ENCODE measurements at places on chromosomes 3 and 15.

GRCh38 chr3:113573728-113574127, 41.4 kb downstream of the SIDT1 start:
- DNase-seq = no peak

- DNase-seq = no peak
Observed at GRCh38 chr3:193843474-193844301, 250.7 kb downstream of the OPA1 start.

DNA sequence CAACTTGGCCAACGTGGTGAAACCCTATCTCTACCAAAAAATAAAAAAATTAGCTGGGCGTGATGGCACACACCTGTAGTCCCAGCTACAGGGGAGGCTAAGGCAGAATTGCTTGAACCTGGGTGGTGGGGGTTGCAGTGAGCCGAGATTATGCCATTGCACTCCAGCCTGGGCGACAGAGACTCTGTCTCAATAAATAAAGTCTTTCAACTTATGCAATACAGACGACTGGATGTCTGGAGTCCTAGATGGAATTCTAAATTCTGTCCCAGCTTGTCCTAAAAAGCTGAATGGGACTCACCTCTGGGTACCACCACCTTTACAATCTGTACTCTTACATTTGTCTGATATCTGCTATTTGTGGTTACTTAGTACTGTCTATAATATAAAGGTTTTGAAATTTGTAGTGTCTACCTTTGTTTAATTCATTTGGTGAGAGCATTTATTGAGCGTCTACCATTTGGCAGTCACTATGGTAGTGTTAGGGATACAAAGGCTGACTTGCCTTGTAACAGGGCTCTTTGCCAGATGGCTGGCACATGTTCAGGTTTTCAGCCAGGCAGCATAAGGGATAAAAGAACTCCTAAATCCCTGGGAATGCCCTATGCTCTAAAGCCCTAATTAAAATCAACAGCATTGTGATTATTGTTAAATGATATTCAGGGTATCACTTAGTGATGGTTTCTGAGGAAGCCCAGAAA, 7.2 kb upstream of the ZNF609 start:
- no peak for DNase-seq

DNA sequence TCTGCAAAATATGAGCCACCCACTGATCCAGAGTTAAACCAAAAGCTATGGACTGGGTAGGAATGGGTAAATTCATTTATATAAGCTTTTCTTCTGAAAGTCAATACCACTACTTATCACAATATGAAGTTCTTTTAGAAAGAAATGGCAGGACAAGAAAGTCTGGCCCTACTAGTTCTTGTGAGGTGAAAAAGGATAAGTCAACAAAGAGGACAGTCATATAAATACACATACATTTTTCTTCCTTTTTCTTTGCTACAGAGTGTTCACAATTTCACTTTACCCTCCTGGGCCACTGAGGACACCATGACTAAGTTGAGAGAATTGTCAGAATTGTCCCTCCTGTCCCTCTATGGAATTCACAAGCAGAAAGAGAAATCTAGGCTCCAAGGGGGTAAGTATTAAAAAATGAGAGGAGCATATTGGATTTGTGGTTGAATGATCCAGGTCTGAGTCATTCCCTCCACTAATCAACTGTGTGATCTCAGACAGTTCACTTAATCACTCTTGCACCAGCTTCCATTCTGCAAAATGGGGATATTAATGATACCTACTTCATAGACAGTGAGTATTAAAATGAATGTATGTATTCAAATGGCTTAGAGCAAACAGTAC, 27.6 kb downstream of the ACP3 start:
- no peak for DNase-seq

DNA sequence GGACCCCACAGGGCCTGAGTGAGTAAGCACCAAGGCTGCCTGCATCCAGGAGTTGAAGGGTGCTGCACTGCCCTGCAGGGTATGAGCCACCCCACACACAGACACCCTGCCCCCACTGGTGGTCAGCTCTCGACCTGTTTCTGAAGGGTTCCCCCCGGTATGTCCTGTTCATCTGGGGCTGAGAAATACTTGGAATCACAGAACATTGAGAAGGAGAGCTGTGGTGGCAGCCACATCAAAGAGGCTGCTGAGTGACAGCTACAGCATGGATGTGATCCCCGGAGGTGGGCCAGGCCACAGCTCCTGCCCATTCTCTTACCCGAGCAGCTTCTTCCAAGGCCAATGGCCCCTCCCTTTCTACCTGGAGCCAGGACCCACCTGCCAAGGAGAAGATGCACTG, 66.4 kb upstream of the PLXNA1 start:
- DNase-seq = no peak

DNA sequence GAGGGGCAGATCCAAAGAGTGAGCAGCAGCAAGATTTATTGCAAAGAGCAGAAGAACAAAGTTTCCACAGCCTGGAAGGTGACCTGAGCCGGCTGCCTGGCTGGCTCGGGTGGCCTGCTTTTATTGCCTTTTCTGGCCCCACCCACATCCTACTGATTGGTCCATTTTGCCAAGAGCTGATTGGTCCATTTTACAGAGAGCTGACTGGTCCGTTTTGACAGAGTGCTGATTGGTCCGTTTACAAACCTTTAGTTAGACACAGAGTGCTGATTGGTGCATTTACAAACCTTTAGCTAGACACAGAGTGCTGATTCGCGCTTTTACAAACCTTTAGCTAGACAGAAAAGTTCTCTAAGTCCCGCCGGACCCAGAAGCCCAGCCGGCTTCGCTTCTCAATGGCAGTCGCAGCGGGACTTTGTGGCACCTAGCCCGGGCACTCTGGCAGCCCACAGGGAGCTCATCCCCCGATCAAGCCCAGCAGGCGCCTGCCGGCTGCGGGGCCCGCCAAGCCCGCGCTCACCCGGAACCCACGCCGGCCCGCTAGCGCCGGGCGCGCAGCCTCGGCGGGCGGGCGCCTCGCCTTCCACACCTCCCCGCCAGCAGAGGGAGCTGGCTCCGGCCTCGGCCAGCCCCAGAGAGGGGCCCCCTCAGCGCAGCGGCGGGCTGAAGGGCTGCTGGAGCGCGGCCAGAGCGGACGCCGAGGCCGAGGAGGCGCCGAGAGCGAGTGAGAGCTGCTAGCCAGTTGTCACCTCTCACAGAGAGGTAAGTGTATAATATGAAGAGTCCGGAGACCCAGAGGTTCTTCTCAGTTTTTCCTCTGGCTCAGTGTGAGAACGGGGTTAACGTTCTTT, 339.2 kb downstream of the CHL1 start:
- DNase-seq = no peak

- DNase-seq = no peak
Observed at GRCh38 chr3:120410541-120410940, 40.3 kb downstream of the FSTL1 start.

DNA sequence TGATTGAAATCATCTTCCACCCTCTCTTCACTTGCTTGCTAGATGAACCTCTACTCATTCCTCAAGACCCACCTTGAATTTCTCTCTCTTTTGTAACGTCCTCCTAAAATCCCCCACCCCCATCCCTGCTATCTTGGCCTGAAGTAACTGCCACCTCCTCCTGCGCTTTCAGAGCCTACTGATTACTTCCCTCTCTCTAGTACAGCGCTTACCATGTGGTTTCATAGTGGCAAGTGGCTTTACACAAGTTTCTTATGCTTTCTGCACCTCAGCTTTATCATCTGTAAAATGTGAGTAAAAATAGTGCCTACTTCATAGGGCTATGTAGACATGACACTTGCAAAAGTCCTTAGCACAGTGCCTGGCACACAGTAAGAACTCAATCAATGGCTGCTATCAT, 28.7 kb upstream of the DAZL start:
- no peak for DNase-seq

GRCh38 chr15:94600505-94600904, 369.1 kb downstream of the MCTP2 start:
- no peak for DNase-seq

- no peak for DNase-seq
Observed at GRCh38 chr3:165491487-165491886, 295.3 kb upstream of the SLITRK3 start.

- no peak for DNase-seq
Observed at GRCh38 chr3:170098753-170099152, 61.0 kb downstream of the GPR160 start.

DNA sequence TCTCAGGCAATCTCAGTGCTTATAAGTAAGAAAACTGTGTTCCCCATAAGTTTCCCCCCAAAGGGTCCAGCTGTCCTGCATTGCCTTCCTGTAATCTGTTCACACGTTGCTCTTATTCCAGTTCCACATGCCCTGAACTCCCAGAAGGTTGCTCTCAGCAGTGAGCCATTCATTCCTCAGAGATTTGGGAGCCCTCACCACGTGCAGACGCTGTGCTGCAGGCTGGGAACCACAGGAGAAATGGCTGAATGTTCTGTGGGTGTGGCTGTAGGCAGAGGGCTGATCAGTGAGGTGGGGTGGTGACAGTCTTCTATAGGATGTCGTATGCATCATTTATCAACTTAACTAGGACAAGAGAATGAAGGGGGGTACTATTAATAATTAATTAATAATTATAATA, 3.3 kb upstream of the THSD4 start:
- no peak for DNase-seq

- DNase-seq = no peak
Observed at GRCh38 chr15:77689821-77690220, 57.1 kb upstream of the LINGO1 start.

DNA sequence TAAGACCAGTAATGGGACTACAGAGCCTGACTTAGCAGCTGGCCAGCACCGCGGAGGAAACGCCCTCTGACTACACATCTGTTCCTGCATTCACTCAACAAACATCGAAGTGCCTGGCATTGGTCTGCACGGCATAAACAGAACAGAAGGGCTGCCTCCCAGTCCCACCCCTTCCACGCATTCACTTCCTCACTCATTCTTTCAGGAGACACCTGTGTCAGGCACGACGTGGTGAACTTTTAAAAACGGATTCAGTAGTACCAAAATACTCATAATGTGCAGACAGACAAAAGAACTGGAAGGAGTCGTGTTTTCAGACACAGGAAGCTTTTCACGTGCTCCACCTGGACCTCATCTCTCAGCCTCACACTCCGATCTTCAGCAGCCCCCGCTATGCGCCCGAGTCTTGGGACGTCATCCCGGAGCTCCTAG, 123.3 kb downstream of the XXYLT1 start:
- DNase-seq = no peak

- DNase-seq = no peak
Observed at GRCh38 chr3:182258538-182259177, 534.6 kb upstream of the ATP11B start.

GRCh38 chr3:119977353-119977752, 116.9 kb downstream of the GSK3B start:
- no peak for DNase-seq

- DNase-seq = no peak
Observed at GRCh38 chr3:137768361-137769321, 4.5 kb downstream of the SOX14 start.

DNA sequence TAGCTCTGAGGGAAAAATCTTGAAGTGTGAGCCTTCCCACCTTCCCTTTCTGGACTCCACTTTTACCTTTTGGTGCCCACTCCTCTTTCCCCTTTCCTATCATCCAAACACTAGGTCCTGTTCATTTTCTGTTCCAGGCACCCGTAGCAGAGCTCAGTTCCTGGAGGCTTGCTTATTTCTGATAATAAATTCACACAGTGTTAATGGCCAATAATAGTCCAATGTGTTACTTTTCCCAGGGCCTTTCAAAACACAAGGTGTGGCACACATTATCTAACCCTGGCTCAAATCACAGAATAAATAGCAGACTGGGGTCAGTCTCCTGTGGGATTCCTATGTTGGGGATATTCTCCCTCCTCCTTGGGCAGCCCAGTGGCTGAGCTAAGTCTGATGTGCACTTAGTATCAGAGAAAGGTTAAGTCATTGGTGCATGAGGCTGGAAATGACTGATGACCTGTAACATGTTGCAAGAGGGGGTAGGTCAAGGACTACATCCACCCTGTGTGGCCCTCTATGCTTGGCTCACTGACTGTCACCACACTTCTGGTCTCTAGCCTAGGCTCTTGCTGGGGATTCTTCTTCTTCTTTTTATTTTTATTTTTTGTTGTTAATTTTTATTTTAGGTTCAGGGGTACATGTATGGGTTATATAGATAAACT, 43.7 kb upstream of the ROPN1 start:
- no peak for DNase-seq

DNA sequence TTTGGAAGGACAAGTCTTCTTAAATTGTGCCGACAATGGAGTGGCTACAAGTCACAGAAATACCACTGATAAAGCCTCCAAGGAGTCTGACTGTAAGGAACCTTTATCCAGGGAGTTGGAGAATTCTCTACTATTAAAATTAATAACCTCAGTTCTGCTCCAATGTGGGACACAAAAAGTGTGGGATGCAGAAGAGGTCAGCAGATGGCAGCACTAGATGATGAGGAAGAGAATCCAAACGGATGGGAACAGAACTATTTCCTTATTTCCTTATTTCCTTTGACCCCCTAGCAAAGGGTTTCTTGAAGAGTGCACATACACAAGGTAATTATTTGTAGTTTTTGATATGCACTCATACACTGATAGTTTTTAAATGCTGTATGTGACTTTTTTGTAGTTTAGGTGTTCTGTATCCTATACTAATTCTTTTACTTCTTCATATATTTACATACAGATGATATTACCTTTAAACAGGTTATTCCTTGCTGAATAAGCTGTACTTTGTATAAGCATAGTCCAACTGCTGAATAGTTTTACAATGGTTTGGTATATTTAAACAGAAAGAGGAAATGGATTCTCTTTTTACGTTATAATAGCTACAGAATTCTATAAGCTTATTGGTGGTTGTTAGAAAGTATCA, 25.6 kb upstream of the NLGN1 start:
- DNase-seq = no peak

DNA sequence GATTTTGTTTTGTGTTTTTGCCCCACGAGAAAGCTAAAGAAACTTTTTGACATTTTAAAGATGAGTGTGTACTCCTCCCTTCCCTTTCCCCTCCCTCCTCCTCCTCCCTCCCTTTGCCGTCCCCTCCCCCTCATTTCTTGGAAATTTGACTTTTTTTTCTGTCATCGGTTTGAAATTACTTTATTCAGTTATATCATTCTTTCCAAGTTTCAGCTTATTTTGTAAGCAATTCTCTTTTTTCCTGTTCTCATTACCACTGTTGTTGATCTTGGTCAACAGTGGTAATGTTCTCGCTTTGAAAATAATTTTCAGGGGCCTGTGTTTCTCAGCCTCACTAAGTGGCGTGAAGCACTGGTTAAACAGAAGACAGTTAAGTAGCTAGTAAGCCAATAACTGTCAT, 178.4 kb downstream of the AKAP13 start:
- no peak for DNase-seq

DNA sequence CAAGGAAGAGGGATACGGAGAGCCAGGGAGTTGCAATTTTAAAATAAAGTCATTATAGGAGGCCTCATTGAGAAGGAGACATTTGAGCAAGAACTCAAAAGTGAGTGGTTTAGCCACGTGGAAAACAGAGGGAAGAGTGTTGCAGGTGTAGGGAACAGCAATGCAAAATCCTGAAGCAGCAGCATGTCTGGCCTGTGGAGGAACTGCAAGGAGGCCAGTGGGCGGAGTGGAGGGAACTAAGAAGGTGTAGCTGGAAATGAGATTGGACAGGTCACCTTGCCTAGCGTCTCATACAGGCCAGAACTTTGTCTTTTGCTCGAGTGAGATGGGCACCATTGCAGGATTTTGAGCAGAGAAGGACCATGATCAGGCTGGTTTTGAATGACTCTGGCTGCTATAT, 34.9 kb downstream of the SAXO2 start:
- DNase-seq = no peak

GRCh38 chr3:104069114-104069513, 1297.6 kb upstream of the ALCAM start:
- DNase-seq = no peak

GRCh38 chr3:57982561-57983243, 25.5 kb upstream of the FLNB start:
- no peak for DNase-seq

All from stimulated activated CD8-positive, alpha-beta memory T cell treated with anti-CD3 and anti-CD28 coated beads, Interleukin-7, amount 100 ng/mL, for 1 hour (primary cell).